Activated CD8-positive, alpha-beta memory T cell treated with anti-CD3 and anti-CD28 coated beads, Interleukin-2, amount 50 U/mL, for 4 hours (primary cell): ENCODE measurements at places on chromosomes 1 and 21.

DNA sequence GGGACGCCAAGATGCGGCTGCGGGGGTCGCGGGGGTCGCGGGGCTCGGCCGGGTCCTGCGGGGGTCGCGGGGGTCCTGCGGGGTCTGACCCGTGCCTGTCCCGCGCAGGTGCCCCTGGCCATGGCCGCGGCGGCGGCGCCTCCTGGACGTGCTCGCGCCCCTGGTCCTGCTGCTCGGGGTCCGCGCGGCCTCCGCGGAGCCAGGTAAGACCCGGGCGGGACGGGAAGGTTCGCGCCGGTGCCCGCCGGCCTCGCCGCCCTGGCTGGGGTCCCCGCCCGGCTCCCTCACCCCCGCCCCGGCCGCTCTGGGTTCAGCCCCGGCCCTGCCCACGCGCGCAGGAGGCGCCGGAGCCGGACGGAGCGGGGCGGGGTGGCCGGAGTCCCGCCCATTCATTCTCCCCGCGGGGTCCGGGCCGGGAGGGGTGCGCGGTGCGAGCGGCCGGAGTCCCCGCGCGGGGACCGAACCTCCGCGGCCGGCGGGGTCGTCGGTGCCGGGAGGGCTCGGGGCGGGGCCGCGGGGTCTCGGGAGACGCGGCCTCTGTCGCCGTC, 380 bp downstream of the COL18A1 start:
- DNase-seq, result no peak

- DNase-seq, result peak; percentile 26
Observed at GRCh38 chr1:33094971-33095604, 14.1 kb downstream of the AZIN2 start.

DNA sequence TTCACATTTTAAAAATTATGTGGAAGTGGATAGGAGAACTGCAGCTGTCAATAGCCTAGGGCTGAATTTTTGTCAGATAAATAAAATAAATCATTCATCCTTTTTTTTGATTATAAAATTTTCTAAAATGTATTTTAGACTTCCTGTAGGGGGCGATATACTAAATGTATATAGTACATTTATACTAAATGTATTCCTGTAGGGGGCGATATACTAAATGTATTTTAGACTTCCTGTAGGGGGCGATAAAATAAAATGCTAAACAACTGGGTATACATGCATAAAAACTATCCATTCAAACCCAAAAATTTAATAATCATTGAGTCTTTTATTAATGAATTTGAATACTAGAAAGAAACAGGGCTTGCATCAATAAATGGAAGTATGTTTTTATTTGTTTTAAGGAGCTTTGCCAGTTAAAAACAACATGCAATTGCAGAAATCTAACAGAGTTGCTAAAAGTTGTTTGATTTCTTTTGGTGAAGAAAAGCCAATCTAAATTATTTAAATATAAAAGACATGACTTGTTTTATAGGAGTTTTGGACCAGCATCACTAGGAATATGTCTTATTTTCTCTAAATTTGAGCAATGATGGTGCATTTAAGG, 31.4 kb downstream of the CLCA1 start:
- DNase-seq, result no peak

DNA sequence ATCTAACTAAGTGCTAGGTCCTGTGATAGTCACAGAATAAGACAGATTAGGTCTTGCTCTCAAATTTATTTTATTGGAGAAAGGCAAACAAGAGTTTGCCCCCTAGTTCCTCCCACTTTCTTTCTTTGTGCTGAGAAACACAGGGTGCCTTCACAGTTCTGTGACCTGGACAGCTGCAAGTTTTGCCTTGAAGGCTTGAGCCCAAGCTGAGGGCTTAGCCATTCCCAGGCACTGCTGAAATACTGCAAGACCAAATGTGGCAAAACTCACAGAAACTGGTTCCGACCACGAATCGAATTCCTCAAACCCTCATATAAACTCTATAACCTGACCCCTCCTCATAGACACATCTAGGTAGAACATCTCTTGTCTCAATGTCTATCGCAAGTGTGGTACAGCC, 227.9 kb downstream of the RERE start:
- no peak for DNase-seq

DNA sequence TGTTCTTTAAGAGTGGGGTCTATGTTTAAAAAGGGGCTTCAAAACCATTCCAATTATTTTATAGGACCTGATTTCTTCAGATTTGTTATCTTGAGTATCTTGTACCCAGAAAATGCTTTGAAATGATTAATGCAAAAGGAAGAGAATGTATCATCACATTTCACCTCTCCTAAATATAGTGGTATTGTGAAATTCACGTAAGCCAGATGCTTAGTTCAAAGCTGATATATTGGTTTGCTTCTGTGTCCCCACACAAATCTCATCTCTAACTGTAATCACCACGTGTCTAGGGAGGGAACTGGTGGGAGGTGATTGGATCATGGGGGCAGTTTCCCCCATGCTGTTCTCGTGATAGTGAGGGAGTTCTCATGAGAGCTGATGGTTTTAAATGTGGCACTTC, 8.5 kb downstream of the SOAT1 start:
- no peak for DNase-seq

GRCh38 chr1:5983361-5984103, 8.7 kb downstream of the NPHP4 start:
- no peak for DNase-seq

DNA sequence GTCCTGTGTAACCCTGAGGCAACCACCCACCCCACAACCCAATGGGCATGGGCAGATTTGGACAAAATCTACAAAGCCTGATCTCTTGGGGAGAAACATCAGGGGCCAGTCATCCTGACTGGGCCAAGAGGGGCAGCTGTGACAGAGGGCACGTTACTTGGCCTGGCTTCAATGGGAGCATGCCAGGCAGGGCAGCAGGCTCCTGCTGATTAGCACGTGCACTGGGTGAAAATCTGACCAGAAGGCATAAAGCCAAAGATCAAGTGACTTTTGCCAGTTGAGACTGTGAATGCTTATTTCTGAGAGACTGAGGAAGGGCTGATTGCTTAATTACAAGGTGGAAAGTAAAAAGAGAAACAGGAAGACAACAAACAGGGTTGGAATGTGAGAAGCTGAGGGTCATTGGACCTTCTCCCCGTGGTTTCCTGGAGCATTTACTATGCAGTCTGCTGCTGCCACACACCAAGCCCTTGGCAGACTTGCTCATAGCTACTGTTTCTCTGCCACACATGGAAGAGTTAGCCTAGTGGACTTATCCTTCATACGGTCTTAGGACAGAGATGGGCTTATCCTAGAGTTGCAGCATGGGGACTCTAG, 39.8 kb upstream of the TNR start:
- no peak for DNase-seq

DNA sequence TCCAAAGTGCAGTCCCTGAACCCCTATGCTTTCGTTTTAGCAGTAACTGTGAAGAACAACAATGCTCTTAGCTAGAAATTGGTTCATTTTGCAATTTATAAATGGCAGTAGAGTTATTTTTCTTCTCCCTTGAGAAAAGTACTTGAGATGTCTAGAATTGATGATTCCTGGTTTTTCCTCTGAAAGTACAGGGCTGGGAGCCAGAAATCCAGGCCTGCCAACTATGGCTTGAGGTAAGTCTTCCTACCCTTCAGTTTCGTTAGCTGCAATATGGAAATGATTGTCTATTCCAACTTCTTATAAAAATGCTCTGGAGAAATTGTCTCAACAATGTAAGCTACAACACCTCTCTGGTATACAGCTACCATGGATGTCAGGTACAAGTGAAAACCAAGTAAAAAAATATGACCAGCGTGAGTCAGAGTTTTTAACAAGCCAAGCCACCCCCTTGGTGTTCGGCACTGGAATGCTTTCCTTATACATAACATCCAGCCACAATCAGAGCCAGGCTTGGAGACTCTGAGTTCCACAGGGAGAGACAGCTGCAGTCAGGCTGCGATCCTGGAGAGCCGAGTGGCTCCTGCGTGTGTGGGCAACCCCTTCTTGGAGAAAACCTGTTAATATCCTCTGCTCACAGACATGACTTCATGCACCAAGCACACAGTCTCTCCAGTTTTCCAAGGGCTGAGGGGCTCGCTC, 22.0 kb downstream of the TSPAN2 start:
- no peak for DNase-seq

DNA sequence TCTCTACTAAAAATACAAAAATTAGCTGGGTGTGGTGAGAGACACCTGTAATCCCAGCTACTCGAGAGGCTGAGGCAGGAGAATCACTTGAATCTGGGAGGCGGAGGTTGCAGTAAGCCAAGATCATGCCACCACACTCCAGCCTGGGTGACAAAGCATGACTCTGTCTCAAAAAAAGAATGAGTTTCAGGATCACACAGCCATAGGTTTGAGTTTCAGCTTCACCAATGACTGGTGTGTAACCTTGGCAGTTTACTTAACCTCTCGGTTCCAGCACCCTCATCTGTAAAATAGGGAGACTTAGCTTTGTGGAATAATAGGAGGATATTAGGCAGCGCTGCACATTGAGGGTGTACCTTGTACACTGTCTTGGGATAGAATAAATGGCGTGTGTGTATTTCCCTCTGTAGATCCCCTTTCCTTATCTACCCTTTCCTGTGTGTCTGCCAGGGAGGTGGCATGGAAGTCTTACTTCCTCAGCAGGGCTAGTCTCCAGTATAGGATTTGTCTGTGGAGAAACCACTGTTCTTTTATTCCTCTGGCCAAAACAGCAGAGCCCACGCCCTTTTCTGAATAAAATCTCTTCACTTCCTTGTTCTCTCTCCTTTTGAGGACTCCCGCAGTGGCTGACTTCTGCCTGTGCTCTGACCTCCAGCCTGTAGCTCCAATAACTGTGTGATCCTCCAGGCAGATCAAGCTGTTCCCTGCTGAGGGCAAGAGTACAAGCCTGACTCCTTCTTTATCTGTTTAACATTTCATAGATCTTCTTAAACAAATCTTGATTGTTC, 90.4 kb downstream of the HHAT start:
- no peak for DNase-seq

- DNase-seq, result peak; percentile 30
Observed at GRCh38 chr1:17653728-17654351, 101.3 kb upstream of the ACTL8 start.

- no peak for DNase-seq
Observed at GRCh38 chr1:65963156-65963888, 170.6 kb downstream of the PDE4B start.

DNA sequence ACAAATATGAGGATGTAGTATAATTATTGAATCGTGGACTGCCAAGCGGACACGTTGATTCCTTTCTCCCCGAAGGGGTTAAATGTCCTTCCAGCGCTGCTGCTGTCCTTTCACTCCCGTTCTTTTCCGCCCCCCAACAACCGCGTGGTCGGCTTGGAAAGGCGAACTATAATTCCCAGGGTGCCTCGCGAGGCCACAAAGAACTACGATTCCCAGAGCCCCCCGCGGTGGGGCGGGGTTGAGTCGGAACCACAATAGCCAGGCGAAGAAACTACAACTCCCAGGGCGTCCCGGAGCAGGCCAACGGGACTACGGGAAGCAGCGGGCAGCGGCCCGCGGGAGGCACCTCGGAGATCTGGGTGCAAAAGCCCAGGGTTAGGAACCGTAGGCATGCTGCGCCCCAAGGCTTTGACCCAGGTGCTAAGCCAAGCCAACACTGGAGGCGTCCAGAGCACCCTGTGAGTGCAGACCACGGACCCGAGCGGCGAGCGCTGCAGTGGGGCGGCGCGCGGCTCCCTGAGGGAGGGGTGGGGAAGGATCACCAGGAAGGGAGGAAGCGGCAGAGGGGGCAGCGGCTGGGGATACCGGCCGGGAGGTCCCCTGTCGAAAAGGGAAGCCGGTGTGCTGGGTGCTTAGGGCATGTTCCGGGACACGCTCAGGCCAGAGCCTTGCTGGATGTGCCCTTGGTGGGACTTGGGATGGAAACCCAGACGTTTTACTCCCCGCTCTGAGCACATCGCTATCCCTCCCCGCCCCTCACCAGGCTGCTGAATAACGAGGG, at the start of gene LAMTOR2:
Gene LAMTOR2, plus strand, starts transcription at position 283 of the 781 bp plus-strand sequence. Its CDS starts 108 bp downstream, at position 391.
- DNase-seq, result peak; percentile 98

- no peak for DNase-seq
Observed at GRCh38 chr1:11759791-11760190, 2.2 kb upstream of the C1orf167 start.

DNA sequence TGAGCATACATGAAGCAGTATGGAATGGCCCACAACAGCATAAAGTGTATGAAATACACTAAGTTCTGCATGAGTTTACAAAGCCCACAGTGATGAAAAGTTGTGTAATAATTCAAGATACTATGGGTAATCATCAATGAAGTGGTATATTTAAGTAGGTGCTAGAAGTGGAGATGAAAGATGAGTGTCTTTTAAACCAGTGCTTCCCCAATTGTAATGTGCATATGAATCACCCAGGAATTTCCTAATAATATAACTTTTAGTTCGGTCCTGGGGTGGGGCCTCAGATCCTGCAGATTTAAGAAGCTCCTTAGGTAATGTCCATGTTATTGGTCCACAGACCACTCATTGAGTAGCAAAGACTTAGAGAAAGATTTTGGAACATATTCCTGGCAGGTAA, 184.9 kb downstream of the DUSP10 start:
- DNase-seq, result no peak

DNA sequence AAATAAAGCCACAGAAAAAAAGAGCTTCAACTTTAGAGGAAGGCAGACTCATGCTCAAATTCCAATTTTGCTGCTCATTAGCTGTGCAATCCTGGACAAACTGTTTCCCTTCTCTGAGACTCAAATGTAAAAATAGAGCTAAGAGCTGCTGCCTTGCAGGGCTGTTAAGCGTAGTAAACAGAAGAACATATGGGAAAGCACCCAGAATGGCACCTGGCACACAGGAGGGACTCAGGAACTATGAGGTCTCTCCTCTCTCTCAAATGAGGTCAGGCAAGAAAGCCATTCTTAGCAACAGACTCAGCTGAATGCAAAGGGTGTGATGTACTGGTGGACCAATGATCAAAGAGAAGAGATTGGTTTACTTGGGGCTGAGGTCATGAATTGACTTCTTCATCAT, 61.3 kb downstream of the TRABD2B start:
- no peak for DNase-seq

DNA sequence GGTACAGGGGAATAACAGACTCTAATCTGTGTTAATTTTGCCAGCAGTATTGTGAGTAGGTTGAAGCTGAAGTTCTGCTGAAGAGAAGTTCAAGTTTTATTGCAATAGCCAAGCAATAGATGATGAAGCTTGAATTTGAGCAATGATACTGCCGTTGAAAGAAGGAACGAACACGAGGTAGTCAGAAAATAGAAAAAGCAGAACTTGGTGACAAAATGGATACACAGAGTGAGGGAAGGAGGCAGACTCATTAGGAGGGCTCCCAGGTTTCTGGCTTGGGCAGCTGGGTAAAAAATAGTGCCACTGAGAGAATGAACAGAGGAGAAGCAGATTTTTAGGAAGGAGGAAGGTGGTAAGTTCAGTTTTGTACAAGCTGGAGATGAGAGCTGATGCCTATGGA, 22.3 kb upstream of the AGO1 start:
- DNase-seq, result no peak
